ENCODE measurements at places on chromosomes 7 and 10. TPM values are rescaled to one million over a fixed set of nuclear protein-coding genes. Genes with fewer than 3 reads are reported as not detected.

DNA sequence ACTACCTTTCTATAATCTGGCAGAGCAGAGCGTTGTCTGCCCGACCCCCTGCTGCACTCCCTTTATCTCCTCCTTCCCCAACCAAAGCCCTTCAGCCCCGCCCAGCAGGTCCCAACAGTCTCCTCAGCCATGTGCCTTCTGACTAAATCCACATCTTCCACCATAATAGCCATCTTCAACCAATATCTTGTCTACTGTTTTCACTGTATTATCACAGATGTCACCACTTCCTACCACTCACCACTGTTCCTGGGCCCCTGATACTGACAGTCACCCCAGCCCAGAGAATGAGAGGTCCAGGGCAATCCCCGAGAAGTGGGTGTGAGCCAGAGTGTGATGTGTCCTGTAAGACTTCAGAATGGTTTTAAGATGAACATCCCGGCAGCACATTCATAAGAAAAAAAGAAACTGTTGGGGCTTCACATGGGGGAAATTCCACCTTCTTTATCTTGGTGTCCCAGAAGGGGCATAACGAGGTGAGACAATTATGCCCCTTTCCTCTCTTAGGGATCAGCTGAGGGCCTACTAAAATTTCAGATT, 25.3 kb downstream of the CCDC6 start:
- no peak overlapping the region for H3K4me3 ChIP-seq
- no peaks in the 10 kb centered on the region for H3K27me3 ChIP-seq
- no peak for DNase-seq
- no peaks in the 10 kb centered on the region for H3K36me3 ChIP-seq
- H3K27ac ChIP-seq, result no peak overlapping the region
- peaks cover 19% of the 10 kb centered on the region for H3K4me1 ChIP-seq

- no peak overlapping the region for H3K4me3 ChIP-seq
- DNase-seq, result peak; percentile 31
- H3K4me1 ChIP-seq, result no peaks in the 10 kb centered on the region
- H3K27ac ChIP-seq, result no peak overlapping the region
- no peaks in the 10 kb centered on the region for H3K27me3 ChIP-seq
These were observed 14.0 kb downstream of the LRGUK start for GRCh38 chr7:134140889-134141867.

GRCh38 chr10:14601872-14602725, 172.6 kb downstream of the FAM107B start:
- H3K27ac ChIP-seq, result peak overlapping the region; percentile 46
- H3K4me1 ChIP-seq, result peaks cover 62% of the 10 kb centered on the region
- H3K4me3 ChIP-seq, result peak overlapping the region; percentile 78
- peaks cover 44% of the 10 kb centered on the region for H3K36me3 ChIP-seq

DNA sequence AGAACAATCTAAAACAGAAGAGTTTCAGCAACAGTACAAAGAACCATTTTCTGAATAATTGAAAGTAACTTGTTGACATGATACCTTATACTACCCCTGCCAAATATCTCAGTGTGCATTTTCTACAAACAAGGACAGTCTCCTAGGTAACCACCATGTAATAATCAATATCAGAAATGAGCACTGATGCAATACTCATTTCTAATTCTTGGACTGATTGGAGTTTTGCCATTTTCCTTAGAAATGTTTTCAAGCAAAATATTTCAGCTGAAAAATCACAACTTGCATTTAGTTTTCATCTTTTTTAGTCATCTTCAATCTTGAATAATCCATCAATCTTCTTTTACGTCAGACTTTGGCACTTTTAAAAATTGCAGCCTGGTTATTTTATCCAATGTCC, 420.2 kb downstream of the CDC14C start:
- H3K27me3 ChIP-seq, result no peaks in the 10 kb centered on the region
- no peak overlapping the region for H3K27ac ChIP-seq
- no peak overlapping the region for H3K4me3 ChIP-seq

- no peaks in the 10 kb centered on the region for H3K27me3 ChIP-seq
- no peaks in the 10 kb centered on the region for H3K4me1 ChIP-seq
- peaks cover 95% of the 10 kb centered on the region for H3K36me3 ChIP-seq
- no peak for DNase-seq
- no peak overlapping the region for H3K4me3 ChIP-seq
- no peak overlapping the region for H3K27ac ChIP-seq
These were observed 78.6 kb downstream of the TRRAP start for GRCh38 chr7:98956937-98957336.

GRCh38 chr7:106041140-106041717, 70.9 kb downstream of the SYPL1 start:
- no peaks in the 10 kb centered on the region for H3K36me3 ChIP-seq
- H3K4me1 ChIP-seq, result peaks cover 29% of the 10 kb centered on the region

- H3K27me3 ChIP-seq, result no peaks in the 10 kb centered on the region
- no peak for DNase-seq
- no peak overlapping the region for H3K27ac ChIP-seq
- no peak overlapping the region for H3K4me3 ChIP-seq
- H3K36me3 ChIP-seq, result no peaks in the 10 kb centered on the region
These were observed 4.9 kb upstream of the PPIF start for GRCh38 chr10:79342295-79342761.

GRCh38 chr7:36023033-36023560, 130.0 kb upstream of the EEPD1 start:
- H3K4me1 ChIP-seq, result no peaks in the 10 kb centered on the region
- peaks cover 7% of the 10 kb centered on the region for H3K27me3 ChIP-seq
- H3K4me3 ChIP-seq, result no peak overlapping the region
- no peaks in the 10 kb centered on the region for H3K36me3 ChIP-seq
- H3K27ac ChIP-seq, result no peak overlapping the region

- H3K4me1 ChIP-seq, result no peaks in the 10 kb centered on the region
- no peak overlapping the region for H3K4me3 ChIP-seq
- H3K27me3 ChIP-seq, result no peaks in the 10 kb centered on the region
- H3K27ac ChIP-seq, result no peak overlapping the region
These were observed 156.1 kb downstream of the ADK start for GRCh38 chr10:74307061-74307651.

- peaks cover 8% of the 10 kb centered on the region for H3K27me3 ChIP-seq
- no peak overlapping the region for H3K27ac ChIP-seq
- no peaks in the 10 kb centered on the region for H3K36me3 ChIP-seq
- H3K4me1 ChIP-seq, result no peaks in the 10 kb centered on the region
- no peak for DNase-seq
These were observed 205.8 kb upstream of the HDAC9 start for GRCh38 chr7:18289788-18290187.

GRCh38 chr7:129453510-129454248, 19.4 kb downstream of the STRIP2 start:
- no peak overlapping the region for H3K27ac ChIP-seq
- no peaks in the 10 kb centered on the region for H3K36me3 ChIP-seq
- H3K4me3 ChIP-seq, result no peak overlapping the region
- H3K27me3 ChIP-seq, result no peaks in the 10 kb centered on the region
- no peaks in the 10 kb centered on the region for H3K4me1 ChIP-seq
- no peak for DNase-seq

GRCh38 chr7:17633067-17633466, 307.2 kb downstream of the SNX13 start:
- H3K36me3 ChIP-seq, result no peaks in the 10 kb centered on the region
- H3K4me3 ChIP-seq, result no peak overlapping the region
- H3K27ac ChIP-seq, result no peak overlapping the region

GRCh38 chr10:132328106-132328505, 3.9 kb upstream of the LRRC27 start:
- no peak for DNase-seq
- peaks cover 7% of the 10 kb centered on the region for H3K36me3 ChIP-seq
- peaks cover 38% of the 10 kb centered on the region for H3K4me1 ChIP-seq

DNA sequence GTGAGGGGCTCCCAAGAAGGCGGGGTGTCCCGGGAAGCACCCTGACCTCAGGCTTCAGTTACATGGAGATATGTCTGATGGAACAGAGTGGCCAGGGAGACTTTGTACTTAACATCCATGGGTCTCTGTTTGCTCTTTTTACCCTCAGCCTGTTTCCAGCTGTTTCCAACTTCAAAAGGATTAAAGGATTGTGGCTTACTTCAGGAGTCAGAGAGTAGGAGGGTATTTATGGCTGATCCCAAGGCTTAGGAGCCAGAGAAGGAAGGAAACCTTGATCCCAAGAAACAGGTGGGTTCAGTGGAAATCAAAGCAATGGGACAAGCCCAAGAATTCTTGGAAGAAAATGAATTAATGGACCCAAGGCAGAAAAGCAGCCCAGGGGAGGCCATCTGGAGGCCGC, 37.7 kb upstream of the ZNF438 start:
- H3K27ac ChIP-seq, result no peak overlapping the region
- H3K4me3 ChIP-seq, result no peak overlapping the region
- no peak for DNase-seq
- H3K4me1 ChIP-seq, result no peaks in the 10 kb centered on the region

DNA sequence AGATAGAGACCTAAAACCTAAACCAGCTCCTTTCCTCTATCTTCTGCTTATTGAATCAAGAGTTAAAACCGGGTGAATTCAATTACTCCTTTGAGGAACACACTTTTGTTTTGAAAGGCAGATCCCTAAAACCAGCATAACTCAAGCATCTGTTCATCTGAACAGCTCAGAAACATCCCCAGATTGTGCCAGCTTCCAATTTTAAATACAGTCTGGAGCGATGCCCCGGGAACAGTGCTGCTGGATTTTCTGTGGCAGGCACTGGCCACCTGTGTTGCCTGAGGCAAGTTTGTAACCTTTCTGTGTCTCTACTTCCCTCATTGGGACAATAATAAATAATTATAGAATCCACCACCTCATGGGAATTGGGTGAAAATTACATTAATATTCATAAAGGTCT, 281.4 kb upstream of the NFE2L3 start:
- no peak for DNase-seq
- H3K27me3 ChIP-seq, result peaks cover 66% of the 10 kb centered on the region
- no peak overlapping the region for H3K27ac ChIP-seq
- H3K4me3 ChIP-seq, result no peak overlapping the region
- no peaks in the 10 kb centered on the region for H3K4me1 ChIP-seq

- no peak for DNase-seq
- H3K27ac ChIP-seq, result no peak overlapping the region
- H3K27me3 ChIP-seq, result no peaks in the 10 kb centered on the region
- no peaks in the 10 kb centered on the region for H3K36me3 ChIP-seq
- H3K4me3 ChIP-seq, result no peak overlapping the region
These were observed 9.2 kb upstream of the DDIT4 start for GRCh38 chr10:72264536-72264935.

DNA sequence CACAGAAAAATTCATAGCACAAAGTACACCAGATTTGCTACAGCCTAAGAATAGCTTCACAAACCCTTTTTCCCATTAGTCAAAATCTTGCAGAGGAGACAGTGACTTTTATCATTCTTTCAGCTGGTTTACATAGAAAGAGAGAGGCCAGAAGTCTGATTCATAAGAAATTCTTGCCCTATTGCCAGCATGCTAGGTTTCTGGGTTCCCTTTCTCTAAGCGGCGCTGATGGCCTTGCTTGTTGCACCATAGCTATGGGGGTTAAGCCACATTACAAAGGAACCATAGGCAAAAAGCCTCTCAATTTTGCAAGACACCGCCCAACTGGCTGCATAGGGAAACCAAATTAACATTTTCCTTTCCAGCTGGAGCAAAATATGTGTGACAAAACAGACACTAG, 87.4 kb downstream of the ZNF467 start:
- no peak overlapping the region for H3K4me3 ChIP-seq
- no peak for DNase-seq
- no peaks in the 10 kb centered on the region for H3K36me3 ChIP-seq
- peaks cover 34% of the 10 kb centered on the region for H3K27me3 ChIP-seq

- no peak for DNase-seq
- peaks cover 15% of the 10 kb centered on the region for H3K4me1 ChIP-seq
- H3K36me3 ChIP-seq, result no peaks in the 10 kb centered on the region
- peaks cover 6% of the 10 kb centered on the region for H3K27me3 ChIP-seq
- no peak overlapping the region for H3K4me3 ChIP-seq
- no peak overlapping the region for H3K27ac ChIP-seq
These were observed 9.3 kb upstream of the TMEM270 start for GRCh38 chr7:73851410-73852338.

DNA sequence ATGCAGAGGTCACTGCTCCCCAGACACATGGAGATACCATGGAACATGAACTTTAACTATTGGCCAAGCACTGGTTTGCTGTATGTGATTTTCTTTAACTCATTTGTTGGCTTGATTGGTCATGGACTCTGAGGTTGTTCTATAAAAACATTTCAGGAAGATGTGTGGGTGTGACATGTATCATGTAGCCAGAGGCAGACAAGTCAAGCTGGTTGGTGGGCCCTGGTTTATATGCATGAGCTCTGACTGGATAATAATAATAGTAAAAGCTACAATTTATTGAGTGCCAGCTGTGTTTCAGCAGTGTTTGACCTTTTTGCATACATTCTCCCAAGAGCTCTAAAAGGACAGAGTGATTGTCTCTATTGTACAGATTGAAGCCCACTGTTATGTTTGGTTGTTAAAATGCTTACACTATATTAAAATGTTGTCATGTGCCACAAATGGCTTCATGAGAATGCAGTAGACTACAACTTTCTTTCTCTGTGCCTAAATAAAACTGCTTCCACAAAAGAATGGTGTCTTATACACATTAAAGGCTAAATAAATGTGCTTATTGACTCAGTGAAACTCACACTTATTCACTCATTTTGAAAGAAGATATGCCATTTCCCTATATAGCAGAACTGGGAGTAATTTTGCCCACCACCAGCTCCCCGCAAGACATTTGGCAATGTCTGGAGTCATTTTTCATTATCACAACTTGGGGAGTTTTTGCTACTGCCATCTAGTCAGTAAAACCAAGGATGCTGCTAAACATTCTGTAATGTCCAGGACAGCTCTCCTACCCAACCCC, 243.6 kb upstream of the NFE2L3 start:
- no peak for DNase-seq
- H3K4me1 ChIP-seq, result no peaks in the 10 kb centered on the region
- no peaks in the 10 kb centered on the region for H3K36me3 ChIP-seq
- H3K4me3 ChIP-seq, result no peak overlapping the region
- no peak overlapping the region for H3K27ac ChIP-seq

DNA sequence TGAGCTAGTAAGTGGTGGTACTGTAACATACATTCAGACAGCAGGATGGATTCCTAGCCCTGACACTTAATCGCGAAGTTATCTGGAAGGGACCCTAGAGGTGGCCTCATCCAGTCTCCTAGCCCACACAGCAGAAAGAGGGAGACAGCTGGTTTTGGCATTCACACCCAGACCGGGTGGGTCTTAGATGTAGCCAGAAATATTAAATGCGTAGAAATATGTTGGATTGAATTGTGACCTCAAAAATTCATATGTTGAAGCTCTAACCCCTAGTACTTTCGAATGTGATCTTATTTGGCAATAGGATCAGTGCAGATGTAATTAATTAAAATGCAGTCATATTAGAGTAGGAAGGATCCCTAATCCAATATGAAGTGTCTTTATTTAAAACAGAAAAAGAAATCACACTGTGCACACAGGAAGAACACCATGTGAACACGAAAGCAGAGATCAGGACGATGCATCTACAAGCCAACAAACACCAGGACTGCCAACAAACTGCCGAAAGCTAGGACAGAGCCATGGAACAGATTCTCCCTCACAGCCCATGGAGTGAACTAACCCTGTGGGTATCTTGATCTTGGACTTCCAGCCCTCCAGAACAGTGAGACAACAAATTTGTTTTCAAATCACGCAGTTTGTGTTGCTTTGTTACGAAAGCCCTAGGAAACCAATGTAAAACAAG, 2.9 kb upstream of the XPNPEP1 start:
- H3K4me1 ChIP-seq, result peaks cover 23% of the 10 kb centered on the region
- H3K27me3 ChIP-seq, result no peaks in the 10 kb centered on the region
- DNase-seq, result no peak

Gene UMAD1
- total RNA-seq, result 11.0 TPM

Gene EPO
- not detected for total RNA-seq

Gene ZNF117
- 1.9 TPM for total RNA-seq

Gene PLEKHS1
- total RNA-seq, result not detected

Gene ZSWIM8
- 66.4 TPM for total RNA-seq

Gene LIPM
- not detected for total RNA-seq

Gene LRIT1
- total RNA-seq, result not detected

Measured in CD4-positive, alpha-beta T cell (primary cell).